CD4-positive, alpha-beta T cell treated with Interleukin-17A for 1 hour (primary cell): ENCODE measurements at places on chromosomes 1 and 21.
A peak's percentile ranks its signal among the peaks of the same experiment; 100 is the strongest.

GRCh38 chr1:30675761-30676160 lies 47.6 kb downstream of the MATN1 start:
- DNase-seq: no peak

- no peak for DNase-seq
Observed at GRCh38 chr1:32405672-32406467, 11.6 kb upstream of the BSDC1 start.

- DNase-seq: no peak
Observed at GRCh38 chr1:160428053-160428452, 27.7 kb downstream of the VANGL2 start.

DNA sequence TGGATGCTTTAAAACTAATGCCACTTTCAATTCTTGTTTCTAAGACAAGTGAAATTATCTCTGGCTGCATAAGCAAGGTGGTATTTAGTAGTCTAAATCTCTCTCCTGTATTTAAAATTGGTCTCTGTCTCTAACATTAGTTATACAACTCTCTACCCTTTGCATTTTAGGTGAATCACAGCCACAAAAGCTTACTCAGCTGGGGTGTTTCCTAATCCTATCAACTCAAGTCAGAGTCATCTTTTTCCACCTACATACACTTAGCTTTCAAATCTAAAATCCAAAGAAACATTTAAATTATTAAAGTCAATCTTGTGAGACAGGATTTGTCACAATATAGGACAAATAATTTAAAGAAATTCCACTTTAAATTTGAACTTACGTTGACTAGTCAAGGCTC lies 255.1 kb upstream of the CXADR start:
- no peak for DNase-seq

- no peak for DNase-seq
Observed at GRCh38 chr1:210587566-210587965, 258.9 kb downstream of the HHAT start.

DNA sequence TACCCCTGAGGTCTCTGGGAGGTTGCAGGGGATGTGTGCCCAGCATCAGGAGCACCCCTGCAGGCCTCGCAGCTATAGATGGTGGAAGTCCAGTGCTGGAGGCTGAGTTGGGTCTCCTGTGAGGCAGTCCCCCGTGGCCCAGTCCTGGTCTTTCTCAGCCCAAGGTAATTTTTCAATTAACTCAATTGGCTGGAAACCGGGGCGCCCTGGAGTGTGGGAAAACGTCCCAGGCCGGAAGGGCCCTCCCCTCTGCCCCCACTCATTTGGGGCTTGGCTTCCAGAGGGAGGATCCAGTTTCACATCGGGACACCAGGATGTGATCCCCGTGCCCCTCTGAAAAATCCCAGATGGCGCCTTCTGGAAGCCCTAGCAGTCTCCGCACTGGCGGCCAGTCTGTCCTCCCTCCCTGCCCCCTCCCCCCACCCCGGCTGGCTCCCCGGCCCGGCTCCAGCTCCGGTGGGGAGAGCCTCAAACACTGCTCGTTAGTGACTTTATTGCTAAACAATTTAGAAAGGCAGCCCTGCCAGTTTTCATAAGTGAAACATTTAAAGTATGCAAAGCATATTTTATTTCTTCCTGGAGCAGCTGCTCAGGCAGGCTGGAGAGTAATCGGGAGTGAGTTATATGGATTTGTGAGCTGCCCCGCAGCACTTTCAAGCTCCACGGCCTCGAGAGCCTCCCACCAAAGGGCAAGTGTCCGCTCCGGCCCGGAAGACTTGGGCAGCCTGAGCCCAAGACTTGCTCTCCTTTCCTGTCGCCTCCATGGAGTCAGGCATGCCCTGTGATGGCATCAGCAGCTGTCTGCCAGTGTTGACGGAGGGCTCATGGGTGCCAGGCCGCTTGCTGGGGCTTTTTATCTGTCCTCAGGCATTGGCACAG lies 208.2 kb upstream of the TMEM51 start:
- no peak for DNase-seq

GRCh38 chr1:16614361-16615252 lies 1.2 kb upstream of the NBPF1 start:
- no peak for DNase-seq

DNA sequence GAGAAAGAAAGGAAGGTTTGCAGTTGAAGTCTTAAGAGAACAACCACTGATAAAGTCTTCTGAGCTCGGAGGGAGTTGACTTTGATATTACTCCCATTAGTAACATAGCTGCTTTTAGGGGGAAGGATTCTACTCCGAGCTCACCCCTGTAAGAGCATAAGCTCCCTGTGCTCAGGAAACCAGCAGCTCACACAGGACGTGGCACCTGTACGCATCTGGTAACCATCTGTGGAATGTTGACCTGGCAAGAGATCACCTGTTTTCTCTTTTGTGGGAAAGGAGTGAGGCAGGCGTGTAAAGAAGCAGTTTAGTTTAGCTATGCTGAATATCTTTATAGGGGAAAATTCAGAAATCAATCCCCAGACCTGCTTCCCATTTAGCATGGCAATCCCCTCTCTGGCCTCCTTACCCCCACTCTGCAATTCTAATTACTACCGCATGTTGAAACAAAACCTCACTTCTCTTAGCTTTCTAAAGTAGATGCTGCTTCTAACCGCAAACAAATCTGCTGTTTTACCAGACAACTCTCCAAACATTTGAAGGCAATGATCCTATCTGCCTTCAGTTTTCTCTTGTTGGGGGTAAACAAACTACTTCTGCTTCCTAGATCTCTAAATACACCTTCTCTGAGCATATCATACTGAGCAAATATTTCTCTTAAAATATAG lies 121.8 kb upstream of the KCNK1 start:
- no peak for DNase-seq

DNA sequence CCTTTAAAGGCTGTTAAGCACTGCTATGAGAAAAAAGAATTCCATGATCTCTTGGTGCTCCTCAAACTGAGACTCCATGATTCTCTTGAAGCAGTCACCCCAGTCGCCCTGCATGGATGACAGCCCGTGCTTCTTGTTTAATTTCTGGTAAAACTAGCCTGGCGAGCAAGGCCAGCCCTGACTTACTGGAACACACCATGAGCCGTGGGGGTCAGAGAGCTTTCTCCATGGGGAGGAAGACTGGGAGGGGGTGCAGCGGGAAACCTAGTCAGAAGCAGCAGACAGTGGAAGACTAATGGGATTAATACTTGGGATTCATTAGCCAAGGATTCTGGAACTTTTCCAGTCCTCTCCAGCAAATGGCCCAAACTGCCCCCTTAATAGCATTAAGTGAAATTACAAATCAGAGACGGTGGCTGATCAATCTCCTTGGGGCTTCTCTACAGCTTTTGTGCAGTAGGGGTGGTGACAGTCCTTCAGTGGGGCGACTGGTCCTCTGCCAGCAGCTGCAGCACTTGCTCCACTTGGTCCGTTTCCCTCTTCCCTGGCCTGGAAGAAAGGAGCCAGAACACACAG lies 57.2 kb upstream of the LRRN2 start:
- no peak for DNase-seq

DNA sequence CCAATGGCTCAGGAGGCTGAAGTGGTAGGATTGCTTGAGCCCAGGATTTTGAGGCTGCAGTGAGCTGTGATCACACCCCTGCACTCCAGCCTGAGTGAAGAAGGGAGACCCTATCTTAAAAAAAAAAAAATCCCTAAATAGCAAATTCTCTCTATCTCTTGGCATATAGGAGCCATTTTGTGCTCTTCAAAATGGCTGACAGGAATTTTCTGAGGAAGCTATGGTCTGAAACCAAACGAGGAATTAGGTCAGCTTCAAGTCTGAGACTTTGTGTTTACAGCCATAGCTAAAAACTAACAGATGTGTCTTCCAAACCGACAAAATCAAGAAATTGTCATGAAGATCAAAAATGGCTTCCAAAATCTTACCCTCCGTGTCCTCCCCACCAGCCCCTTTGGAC lies 10.6 kb downstream of the CD247 start:
- no peak for DNase-seq

GRCh38 chr1:185969524-185969991 lies 235.4 kb downstream of the HMCN1 start:
- DNase-seq: no peak

GRCh38 chr1:88001460-88001859 lies 672.8 kb downstream of the LMO4 start:
- no peak for DNase-seq

DNA sequence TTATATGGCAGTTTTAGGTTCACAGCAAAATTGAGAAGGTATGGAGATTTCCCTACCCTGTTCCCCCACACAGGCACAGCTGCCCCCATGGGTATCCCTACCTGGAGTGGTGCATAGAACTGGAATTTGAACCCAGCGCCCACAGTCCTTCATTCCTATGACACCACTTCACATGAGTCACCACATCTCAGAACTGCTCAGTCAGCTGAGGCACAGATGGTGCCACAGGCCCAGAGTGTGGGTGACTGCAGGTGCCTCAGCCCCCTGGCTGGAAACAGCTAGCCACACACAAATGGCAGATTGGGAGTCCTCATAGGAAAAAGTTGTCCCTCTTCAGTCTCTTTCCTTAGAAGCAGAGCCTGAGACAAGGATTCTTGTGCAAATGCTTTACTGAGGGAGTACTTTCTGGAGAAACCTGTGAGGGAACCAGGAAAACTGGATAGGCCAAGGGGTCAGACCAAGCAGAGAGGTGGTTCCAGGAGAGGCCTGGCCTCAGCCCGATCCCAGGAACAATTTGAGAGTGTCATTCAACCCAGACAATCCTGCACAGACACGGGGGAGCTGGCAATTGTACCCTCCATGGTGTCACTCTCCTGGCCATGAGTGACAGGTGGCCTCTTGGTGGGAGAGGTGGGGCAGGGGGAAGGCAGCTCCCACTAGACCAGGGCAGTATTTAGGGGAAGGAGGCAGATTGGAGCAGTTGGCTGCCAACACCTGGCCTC lies 6.9 kb downstream of the PLA2G2D start:
- no peak for DNase-seq

- DNase-seq: no peak
Observed at GRCh38 chr1:14897997-14898645, 255.4 kb upstream of the TMEM51 start.

DNA sequence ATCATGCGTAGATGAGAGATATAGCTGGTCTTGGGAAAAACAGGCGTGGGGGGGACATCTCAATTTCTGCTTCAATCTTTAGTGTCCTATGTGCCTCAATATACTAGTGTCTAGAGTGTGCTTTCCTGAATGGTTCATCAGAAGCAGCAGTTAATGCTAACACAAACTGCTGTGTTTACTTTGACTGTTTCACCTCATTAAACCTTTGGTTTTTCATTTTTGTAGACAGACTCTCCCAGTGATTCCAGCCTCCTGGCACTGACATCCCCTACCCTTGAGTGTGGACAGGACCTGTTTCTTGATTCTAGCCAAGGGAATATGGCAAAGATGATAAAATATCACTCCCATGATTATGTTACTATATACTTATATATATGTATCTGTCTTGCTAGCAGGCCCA lies 37.6 kb downstream of the ZYG11A start:
- no peak for DNase-seq

DNA sequence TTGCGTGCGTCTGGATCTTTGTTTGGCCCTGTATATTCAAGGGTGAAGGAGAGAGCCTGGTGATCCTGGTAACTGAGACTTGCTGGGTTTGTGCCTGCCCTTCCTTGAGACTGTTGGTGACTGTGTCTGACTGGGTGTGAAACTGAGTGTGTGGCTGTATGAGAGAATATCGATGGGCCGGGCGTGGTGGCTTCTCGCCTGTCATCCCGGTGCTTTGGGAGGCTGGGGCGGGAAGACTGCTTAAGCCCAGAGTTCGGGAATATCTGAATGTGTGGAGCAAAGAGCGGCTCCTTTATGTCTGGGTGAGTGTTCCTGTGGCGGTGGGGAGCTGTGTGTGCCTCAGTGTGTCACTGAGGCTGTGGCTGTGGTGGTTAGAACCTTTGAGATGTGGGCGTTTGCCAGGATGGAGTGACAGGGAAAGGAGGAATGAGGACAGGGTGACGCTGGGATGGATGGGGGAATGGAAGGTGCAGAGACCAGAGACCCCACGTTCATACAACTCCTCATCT lies 2.7 kb upstream of the MARCKSL1 start:
- DNase-seq: no peak

- DNase-seq: no peak
Observed at GRCh38 chr1:219265026-219265515, 91.4 kb downstream of the LYPLAL1 start.

GRCh38 chr1:85571181-85571759 lies 9.3 kb upstream of the CCN1 start:
- DNase-seq: no peak

DNA sequence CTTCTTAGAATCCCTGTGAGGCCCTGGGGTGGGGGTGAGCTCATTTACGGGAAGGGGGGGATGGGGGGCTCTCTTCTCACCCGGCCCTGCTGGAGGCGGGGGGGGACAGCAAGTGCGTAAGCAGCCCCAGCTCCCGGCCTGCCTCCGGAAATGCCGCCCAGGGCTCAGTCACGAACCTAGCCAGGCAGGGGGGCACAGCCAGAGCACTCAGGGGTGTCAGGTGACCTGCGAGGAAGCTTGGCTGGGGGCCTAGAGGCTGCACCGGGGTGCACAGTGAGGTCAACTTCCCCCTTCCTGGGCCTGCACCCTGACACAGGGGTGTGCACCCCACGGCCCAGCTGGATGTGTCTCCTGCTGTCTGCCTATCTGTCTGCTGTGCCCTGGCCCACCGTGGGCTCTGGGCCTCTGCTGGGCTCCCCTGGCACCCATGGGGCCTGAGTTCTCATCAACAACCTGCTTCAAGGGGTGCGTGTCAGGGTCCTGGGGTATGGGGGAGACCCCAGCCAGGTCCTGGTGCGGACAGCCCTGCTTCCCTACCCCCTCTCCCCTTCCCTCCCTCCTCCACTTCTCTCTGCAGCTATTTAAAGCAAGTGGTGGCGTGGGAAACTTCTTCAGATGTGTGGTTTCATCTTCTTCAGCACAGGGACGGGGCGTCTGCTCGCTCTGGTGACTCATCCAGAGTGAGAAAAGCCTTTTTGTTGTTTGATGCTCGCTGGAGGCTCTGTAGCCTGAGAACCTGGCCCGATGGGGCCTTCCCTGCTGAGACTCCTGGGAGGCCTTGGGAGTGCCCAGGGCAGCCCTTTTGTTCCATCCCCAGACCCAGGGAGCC lies 92.5 kb upstream of the RUNX3 start:
- DNase-seq: peak; percentile 95

- DNase-seq: peak; percentile 7
Observed at GRCh38 chr1:168180148-168180524, 1.4 kb downstream of the TIPRL start.
